ENCODE measurements at places on chromosomes 2 and 18. TPM values are rescaled to one million over a fixed set of nuclear protein-coding genes. Genes with fewer than 3 reads are reported as not detected.

Gene EGR4
- polyA plus RNA-seq, result 0.02 TPM

GRCh38 chr18:63480476-63480875, 3.7 kb downstream of the SERPINB5 start:
- no peak overlapping the region for H3K27ac ChIP-seq
- peaks cover 14% of the 10 kb centered on the region for H3K27me3 ChIP-seq
- no peak overlapping the region for H3K4me3 ChIP-seq
- no peaks in the 10 kb centered on the region for H3K36me3 ChIP-seq
- DNase-seq, result no peak

- H3K4me3 ChIP-seq, result no peak overlapping the region
- no peaks in the 10 kb centered on the region for H3K4me1 ChIP-seq
- H3K27me3 ChIP-seq, result no peaks in the 10 kb centered on the region
- no peak overlapping the region for H3K27ac ChIP-seq
- no peak for DNase-seq
- H3K36me3 ChIP-seq, result no peaks in the 10 kb centered on the region
Measured at GRCh38 chr2:84636080-84636971, 120.0 kb downstream of the DNAH6 start.

DNA sequence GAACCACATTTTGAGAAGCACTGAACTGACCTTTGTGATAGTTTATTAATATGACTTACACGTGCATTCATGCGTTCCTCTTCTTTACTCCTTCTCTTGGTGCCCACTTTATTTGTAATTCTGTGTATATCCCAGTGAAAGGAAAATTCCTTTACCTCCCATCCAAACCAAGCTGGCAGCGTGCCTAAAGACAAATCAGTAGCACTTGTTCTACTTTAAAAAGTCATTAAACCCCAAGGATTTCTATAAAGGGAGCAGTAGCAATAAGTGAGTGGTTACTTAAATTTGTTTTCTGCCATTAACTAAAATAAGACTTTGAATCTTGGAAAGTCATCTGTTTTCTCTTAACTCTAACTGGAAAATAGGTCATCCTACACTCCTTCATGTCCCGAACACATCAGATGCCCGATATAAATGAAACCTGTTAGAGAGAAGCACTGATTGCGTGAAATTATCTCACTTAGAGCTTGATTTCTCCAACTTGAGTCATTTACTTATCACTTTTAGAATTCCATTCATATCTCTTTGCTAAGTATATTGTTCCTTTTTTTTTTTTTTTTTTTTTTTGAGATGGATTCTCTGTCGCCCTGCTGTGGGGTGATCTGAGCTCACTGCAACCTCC, 10.7 kb downstream of the PIK3C3 start:
- H3K4me3 ChIP-seq, result no peak overlapping the region
- H3K36me3 ChIP-seq, result peaks cover 79% of the 10 kb centered on the region
- H3K4me1 ChIP-seq, result peaks cover 10% of the 10 kb centered on the region

GRCh38 chr2:47346638-47347037, 56.3 kb upstream of the MSH2 start:
- no peaks in the 10 kb centered on the region for H3K36me3 ChIP-seq
- no peak for DNase-seq
- H3K4me3 ChIP-seq, result no peak overlapping the region
- H3K27ac ChIP-seq, result peak overlapping the region; percentile 40

DNA sequence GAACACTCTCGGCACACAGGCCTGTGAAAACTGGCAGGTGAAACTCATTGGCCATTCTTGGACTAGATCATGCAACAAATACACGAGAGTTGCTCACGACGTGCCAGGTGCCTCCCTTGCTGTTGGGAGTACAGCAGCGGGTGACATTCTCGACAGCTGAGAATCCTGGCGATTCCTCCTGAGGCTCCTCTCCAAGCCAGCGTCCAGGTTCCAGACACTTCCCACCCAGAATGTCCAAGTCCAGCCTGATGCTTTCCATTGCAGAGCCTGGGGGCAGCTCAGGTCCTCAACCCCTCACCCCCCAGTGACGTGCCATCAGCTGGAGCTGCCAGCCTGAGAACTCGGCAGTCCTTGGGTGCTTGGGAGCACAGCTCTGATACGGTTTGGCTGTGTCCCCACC, 124.2 kb downstream of the PXDN start:
- no peaks in the 10 kb centered on the region for H3K36me3 ChIP-seq
- H3K27ac ChIP-seq, result no peak overlapping the region
- H3K4me3 ChIP-seq, result no peak overlapping the region
- H3K27me3 ChIP-seq, result no peaks in the 10 kb centered on the region

DNA sequence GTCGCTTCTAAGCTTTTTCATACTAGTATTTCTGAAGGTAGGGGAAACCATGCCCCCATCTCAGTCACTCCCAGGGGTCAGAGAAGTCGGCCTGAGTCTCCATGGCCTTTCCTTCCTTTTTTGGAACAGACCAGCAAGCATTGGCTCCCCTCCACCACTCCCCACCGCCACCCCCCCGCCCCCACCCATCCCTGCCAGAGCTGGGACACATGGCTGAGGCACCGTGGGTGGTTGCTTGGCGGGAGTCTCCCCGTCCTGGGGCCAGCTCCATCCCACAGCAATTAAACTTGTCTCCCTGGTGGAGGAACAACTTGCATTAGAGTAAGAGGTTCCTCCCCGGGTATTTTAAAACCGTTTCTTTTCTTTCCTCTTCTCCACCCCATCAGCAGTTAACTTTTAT, 100.8 kb upstream of the TFPI start:
- H3K27ac ChIP-seq, result no peak overlapping the region
- no peak overlapping the region for H3K4me3 ChIP-seq
- H3K36me3 ChIP-seq, result no peaks in the 10 kb centered on the region

Gene CDH2
- 186 TPM for polyA plus RNA-seq

DNA sequence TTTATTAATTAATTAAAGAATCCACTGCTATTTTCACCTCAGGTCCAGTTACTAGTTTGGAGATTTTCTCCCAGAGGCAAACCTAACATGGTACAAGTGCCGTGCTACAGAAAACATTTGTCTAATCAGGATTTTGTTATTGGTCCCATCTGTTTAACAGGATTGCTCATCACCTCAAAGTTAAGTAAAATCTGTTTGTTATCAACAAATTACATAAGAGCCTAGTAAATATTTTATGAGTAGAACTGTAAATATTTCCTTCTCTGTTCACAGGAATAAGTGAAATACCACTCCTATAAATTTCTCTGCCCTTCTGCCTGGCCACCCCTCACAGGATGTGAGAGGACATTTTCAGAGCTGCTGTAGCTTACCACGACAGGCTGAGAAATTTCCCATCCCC, 200.2 kb downstream of the RAD51AP2 start:
- H3K27me3 ChIP-seq, result no peaks in the 10 kb centered on the region
- H3K4me1 ChIP-seq, result peaks cover 8% of the 10 kb centered on the region
- H3K36me3 ChIP-seq, result no peaks in the 10 kb centered on the region
- DNase-seq, result no peak
- no peak overlapping the region for H3K27ac ChIP-seq

- peaks cover 6% of the 10 kb centered on the region for H3K4me1 ChIP-seq
- no peak for DNase-seq
- H3K27me3 ChIP-seq, result no peaks in the 10 kb centered on the region
- no peaks in the 10 kb centered on the region for H3K36me3 ChIP-seq
Measured at GRCh38 chr2:189685540-189686229, 11.2 kb downstream of the ANKAR start.

DNA sequence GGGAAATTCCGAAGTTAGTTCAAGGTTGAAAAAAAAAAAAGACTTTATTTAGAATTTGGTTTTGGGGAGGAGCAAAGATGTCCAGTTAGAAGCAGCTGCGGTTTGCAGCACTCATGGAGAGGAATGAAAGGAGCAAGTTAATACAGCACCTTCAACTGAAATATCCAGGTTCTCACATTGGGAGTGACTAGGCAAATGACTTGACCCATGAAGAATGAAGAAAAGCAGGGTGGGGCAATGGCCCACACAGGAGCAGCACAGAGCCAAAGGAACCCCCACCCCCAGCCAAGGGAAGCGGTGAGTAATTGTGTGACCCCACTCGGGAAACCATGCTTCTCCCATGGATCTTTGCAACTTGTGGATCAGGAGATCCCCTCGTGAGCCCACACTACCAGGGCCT, 32.8 kb downstream of the ZNF892 start:
- no peak for DNase-seq
- H3K27ac ChIP-seq, result no peak overlapping the region
- H3K36me3 ChIP-seq, result no peaks in the 10 kb centered on the region
- H3K4me3 ChIP-seq, result no peak overlapping the region

Gene ANKRD23
- 3.1 TPM for polyA plus RNA-seq

Gene RNF103
- polyA plus RNA-seq, result 7.0 TPM

DNA sequence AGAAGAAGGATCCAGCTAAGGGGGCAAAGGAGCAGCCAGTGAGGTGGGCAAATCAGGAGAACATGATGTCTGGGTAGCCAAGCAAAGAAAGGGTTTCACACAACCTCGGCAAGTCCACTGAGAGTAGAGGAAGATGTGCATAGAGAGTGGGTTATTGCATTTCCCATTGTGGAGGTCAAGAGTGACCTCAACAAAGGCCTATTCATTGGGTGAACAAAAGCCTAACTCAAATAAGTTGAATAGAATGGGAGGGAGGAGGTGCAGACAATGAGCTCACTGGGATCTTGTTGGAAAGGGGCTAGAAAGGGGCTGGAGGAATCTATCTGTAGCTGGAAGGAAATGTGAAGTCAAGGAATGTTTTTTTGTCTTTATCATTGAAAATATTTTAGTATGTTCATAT, 14.0 kb upstream of the PDCL3 start:
- no peaks in the 10 kb centered on the region for H3K4me1 ChIP-seq
- H3K4me3 ChIP-seq, result no peak overlapping the region
- H3K27ac ChIP-seq, result no peak overlapping the region
- H3K27me3 ChIP-seq, result no peaks in the 10 kb centered on the region
- H3K36me3 ChIP-seq, result no peaks in the 10 kb centered on the region

Gene KRTCAP3
- polyA plus RNA-seq, result 3.6 TPM

DNA sequence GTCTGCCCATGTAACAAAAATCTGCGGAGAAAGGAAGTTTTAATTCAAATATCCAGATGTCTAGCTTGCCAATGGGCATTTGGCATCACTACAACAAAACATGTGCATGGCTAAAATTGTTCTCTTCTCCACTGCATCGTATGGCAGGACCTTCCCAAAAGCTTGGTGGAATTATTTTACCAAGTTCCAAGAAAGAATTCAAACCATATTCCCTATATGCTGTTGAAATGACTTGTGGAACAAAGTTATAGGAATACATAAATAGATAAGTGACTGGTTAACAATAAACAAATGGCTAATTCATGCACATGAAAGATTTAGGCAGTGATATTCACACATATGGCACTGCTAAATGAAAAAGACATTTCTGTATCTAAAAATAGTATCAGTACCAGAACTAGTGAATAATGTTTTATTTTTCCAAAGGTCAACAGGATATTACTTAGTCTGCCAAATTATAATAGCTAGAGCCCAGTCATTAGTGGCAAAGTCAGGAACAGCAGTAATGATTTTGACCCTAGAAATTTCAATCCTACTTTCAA, 425.4 kb upstream of the VRK2 start:
- H3K27ac ChIP-seq, result no peak overlapping the region
- no peak for DNase-seq
- H3K36me3 ChIP-seq, result no peaks in the 10 kb centered on the region
- H3K4me1 ChIP-seq, result no peaks in the 10 kb centered on the region
- H3K27me3 ChIP-seq, result no peaks in the 10 kb centered on the region

GRCh38 chr2:177165721-177166711, 46.6 kb upstream of the HNRNPA3 start:
- DNase-seq, result no peak
- no peaks in the 10 kb centered on the region for H3K36me3 ChIP-seq
- no peaks in the 10 kb centered on the region for H3K27me3 ChIP-seq
- no peak overlapping the region for H3K27ac ChIP-seq
- no peak overlapping the region for H3K4me3 ChIP-seq

DNA sequence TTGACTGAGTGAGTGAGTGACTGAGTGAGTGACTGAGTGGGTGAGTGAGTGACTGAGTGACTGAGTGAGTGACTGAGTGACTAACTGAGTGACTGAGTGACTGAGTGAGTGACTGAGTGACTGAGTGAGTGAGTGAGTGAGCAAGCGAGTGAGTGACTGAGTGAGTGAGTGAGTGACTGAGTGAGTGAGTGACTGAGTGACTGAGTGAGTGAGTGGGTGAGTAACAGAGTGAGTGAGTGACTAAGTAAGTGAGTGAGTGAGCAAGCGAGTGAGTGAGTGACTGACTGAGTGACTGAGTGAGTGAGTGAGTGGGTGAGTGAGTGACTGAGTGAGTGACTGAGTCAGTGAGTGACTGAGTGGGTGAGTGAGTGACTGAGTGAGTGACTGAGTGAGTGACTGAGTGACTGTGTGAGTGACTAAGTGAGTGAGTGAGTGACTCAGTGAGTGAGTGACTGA, 11.9 kb downstream of the MAL start:
- H3K4me1 ChIP-seq, result no peaks in the 10 kb centered on the region
- no peak for DNase-seq
- H3K36me3 ChIP-seq, result no peaks in the 10 kb centered on the region

DNA sequence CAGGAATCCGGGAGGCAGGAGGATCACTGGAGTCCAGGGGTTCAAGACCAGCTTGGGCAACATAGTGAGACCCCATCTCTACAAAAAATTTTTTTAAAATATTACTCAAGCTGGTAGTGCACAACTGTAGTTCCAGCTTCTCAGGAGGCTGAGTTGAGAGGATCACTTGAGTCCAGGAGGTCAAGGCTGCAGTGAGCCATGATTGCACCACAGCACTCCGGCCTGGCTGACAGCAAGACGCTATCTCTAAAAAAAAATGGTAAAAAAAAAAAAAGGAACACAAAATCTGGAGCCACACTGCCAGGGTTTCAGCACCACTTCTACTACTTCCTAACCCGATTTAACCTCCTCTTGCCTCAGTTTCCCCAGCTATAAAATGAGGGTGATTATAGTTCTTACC, 57.0 kb downstream of the STEAP3 start:
- H3K4me1 ChIP-seq, result no peaks in the 10 kb centered on the region
- no peak overlapping the region for H3K27ac ChIP-seq
- H3K4me3 ChIP-seq, result no peak overlapping the region
- DNase-seq, result no peak

Gene STARD6
- not detected for polyA plus RNA-seq

Gene EPAS1
- polyA plus RNA-seq, result 92.2 TPM

DNA sequence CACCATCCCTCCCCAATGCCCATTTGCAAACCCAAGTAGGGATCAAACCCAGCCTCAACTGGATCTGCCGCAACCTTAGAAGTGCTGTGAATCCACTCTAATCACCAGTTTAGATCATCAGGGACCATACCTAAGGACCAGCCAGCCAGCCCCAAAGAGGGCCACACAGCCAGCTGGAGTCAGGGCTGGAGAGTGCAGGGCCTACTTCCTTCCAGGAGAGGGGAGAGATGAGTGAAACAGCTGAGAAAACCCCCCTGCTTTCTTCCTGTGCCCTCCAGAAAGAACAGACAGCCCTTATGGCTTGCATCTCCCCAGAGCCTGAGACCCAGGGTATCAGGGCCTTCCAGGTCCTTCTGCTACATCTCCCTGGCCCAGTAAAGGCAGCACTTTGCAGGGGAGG, 25.8 kb downstream of the YPEL5 start:
- no peaks in the 10 kb centered on the region for H3K4me1 ChIP-seq
- H3K4me3 ChIP-seq, result no peak overlapping the region
- no peaks in the 10 kb centered on the region for H3K36me3 ChIP-seq
- no peak for DNase-seq
